HS-5 (cell line): ENCODE measurements at places on chromosomes 13 and 19.

DNA sequence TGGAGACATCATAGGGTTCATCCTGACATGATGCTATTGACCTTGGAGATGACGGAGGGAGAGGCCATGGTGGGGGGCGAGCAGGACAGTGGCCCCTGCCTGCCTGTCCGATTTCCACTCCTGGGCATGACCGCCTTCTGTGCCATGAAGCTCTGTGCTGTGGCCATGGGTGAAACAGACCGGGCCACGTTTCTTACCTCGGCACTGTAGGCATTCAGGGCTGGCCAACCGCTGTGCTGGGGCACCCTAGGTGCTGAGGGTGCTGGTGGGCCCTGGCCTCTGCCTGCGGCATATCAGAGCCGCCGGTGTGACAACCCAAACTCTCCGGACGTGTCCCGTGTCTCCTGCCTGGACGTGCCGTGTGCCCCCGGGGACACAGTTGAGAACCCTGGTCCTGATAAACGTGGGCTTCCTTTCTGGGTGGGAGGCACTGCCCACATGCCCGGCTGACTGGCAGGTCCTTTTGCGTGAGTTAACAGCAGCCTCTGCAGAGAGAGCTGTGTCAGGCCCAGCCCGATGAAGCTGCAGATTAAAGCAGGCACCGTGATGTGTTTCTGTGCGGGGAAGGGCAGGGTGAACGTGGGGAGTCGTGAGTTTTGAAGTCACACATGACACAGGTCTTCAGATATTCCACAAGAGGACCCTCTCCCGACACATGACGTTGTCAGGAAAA lies 46.5 kb downstream of the TMEM255B start:
- no peak for DNase-seq

DNA sequence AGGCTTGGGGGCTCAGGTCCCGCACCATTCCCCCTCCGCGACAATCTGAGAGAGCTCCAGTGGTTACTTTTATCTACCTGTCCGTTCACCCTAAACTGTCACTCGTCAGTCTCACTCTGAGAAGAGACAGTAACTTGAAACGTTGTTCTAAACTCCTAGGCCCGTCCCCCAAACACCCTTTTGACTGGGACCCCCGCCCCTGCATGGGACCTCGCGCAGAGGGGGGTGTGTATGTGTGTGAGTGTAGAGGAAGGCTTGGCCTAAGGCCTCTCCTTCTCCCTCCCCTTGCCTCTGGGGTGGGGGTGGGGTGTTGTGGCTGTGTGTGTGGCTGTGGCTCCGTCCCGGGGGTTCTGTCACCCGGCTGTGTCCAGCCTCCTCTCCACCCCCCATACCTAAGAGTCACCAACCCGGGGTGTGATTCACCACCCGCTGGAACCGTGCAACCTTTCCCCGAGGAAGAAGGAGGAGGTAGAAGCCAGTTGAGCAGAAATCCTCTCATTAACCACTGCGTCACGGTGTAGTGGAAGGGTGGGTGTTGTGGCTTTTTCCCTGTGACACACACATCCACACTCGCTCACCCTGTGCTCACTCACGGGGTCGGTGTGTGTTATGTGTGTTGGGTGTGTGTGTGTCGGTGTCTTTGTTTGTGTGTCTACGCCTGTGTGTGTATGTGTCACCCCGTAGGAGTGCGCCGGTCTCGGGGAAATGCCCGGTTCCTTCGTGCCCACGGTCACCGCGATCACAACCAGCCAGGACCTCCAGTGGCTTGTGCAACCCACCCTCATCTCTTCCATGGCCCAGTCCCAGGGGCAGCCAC lies 2.4 kb downstream of the FOSB start:
- no peak for DNase-seq

DNA sequence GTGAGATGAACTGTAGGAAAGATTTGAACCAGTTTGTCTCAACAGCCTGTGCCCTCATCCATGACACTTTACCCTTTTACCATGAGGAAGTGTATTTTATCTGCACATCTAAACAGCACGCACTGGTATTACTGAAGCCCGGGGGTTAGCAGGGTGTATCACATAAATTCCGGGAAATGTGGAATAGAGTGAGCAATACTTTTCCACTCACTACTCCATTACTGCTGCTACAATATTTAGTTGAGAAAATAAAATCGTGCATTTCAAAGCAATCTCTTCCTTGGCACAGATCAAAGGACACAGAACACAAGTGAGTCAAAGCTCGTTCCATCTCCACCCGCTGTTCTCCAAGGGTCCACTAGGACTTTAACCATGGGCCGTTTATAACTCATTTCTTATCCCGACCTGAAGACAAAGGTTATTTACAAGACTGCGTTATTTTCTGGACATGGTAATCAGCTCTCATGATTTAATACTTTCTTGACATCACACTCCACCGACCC lies 35.2 kb downstream of the STK24 start:
- DNase-seq = no peak

- no peak for DNase-seq
Observed at GRCh38 chr13:108877300-108877699, 247.9 kb downstream of the MYO16 start.

GRCh38 chr19:5547881-5548280 lies 19.9 kb downstream of the TINCR start:
- DNase-seq = no peak

DNA sequence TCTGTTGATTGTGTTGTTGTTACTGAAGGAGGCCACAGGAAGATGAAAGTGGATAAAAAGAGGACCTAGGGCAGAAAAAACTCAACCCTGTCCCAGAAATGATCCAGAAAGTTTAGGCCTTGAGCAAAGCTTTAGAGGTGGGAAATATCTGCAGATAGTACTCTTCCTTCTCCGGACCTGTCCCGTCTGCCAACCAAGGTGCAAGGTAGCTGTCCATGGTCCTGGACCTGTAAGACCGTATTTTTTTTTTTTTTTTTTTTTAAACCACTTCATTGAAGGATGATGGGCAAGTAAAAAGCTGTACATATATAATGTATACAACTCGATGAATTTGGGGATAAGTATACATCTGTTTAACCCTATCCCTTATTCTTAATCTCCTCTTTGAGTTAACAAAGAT lies 225.9 kb downstream of the OLFM4 start:
- no peak for DNase-seq
